ENCODE measurements at places on chromosomes 3 and 15.

GRCh38 chr3:149588909-149589308, 68.9 kb downstream of the WWTR1 start:
- DNase-seq, result no peak

- peak; percentile 57 for DNase-seq
Observed at GRCh38 chr3:152381881-152382295, 113.2 kb downstream of the MBNL1 start.

DNA sequence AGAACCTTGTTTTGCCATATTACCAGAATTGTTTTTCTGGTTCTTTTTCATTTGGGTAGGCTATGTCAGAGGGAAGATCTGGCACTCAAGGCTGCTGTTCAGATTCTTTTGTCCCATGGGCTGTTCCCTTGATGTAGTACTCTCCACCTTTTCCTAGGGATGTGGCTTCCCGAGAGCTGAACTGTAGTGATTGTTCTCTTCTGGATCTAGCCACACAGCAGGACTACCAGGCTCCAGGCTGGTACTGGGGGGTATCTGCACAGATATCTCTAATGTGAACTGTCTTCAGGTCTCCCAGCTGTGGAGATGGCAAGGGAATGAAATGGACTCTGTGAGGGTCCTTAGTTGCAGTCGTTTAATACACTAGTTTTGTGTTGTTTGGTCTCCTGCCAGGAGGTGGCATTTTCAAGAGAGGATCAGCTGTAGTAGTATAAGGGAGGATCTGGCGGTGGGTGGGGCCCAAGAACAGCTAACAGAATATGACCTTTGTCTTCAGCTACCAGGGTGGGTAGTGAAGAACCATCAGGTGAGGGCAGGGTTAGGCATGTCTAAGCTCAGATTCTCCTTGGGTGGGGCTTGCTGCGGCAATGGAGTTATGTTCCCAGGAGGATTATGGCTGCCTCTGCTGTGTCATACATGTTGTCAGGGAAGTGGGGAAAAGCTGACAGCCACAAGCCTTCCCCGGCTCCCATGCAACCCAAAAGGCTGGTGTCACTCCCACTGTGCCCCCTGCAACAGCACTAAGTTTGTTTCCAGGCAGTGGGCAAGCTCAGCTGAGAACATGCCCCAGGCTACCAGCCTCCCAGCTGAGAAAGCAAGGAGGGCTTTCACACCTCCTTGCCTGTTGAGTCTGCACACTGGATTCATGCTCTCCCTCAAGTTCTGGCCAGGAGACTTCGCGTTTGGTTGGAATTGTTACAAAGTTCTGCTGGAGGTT, 252.5 kb downstream of the ISL2 start:
- no peak for DNase-seq

GRCh38 chr3:23921052-23921511, 4.2 kb downstream of the RPL15 start:
- peak; percentile 44 for DNase-seq

DNA sequence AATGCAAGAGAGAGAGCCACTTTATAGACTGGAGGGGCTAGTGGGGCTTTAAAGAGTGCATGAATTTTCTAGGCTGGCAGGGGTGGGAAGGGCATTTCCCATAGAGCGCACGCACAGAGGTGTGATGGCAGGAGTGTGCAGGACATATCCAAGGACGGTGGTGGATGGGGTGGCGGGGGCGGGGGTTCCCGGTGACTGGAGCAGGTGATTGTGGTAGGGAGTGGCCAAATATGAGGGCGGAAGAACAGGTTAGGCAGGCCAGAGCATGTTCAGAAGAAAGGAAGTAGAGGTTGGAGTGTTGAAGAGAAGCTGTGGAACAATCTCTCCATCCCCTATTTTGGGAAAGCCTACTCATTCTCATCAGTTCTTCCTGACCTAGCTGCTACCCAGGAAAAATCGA, 18.1 kb downstream of the FAM81A start:
- no peak for DNase-seq

DNA sequence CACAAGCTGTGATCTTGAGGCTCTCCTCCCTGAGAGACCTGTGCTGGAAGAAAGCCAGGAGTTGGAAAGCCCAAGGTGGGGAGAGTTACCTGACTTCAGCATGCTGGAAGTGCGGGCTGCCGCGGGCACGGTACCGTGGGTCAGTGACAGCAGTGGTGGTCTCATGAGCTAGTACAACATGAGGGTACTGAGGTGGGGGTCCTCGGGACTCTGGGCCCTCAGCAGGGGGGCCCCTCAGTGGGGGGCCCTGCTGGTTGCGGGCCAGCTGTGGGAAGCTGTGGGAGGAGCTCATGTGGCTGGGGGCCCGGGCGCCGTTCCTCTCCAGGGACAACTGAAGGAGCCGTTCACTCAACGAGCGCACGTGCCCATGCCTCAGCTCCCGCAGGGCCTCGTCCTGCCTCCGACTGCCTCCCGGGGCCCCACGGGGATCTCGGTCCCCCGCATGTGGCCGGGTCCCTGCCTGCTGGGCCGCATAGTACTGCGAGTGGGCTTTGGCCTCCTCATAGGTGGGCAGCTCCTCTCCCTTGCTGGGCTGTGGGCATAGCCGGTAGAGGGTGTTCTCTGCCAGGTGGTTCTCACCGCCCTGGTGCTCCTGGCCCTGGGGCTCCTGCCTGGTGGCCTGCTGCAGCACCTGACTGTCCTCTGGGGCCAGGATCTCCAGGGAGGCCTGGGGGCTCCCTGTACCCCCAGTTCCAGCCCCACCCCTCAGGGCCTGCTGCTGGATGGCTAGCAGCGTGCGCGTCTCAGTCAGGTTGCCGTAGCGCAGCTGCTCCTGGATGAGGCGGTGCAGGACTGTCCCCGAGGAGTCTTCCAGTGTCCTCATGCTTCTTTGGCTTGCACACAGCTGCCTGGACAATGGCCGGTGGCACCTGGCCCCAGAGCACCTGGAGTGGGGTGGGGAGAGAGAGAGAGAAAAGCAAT, 3.4 kb downstream of the AMOTL2 start:
- no peak for DNase-seq

- peak; percentile 54 for DNase-seq
Observed at GRCh38 chr3:77038930-77039605, 831 bp upstream of the ROBO2 start.

- DNase-seq, result no peak
Observed at GRCh38 chr3:28777806-28778475, 429.3 kb upstream of the AZI2 start.
